Epithelial cell of proximal tubule (primary cell): ENCODE measurements at places on chromosomes 2 and 18. TPM values are rescaled to one million over a fixed set of nuclear protein-coding genes. Genes with fewer than 3 reads are reported as not detected.

DNA sequence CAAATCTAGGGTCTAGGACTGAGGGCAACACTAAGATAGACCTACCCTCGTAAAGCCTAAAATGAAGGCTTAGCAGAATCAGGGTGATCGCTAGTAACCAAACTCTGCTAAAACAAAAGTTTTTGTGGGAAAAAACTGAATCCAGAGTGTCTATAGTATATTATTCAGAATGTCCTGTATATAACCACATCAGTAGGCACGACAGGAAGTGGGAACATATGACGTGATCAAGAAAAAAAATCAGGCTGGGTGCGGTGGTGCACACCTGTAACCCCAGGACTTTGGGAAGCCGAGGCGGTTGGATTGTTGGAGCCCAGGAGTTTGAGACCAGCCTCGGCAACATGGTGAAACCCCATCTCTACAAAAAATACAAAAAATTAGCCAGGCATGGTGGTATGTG, 106.1 kb downstream of the UGGT1 start:
- DNase-seq: no peak

- no peak for DNase-seq
Observed at GRCh38 chr2:19542796-19543662, 184.6 kb upstream of the OSR1 start.

- no peak for DNase-seq
Observed at GRCh38 chr2:239930871-239931771, 94.0 kb downstream of the NDUFA10 start.

DNA sequence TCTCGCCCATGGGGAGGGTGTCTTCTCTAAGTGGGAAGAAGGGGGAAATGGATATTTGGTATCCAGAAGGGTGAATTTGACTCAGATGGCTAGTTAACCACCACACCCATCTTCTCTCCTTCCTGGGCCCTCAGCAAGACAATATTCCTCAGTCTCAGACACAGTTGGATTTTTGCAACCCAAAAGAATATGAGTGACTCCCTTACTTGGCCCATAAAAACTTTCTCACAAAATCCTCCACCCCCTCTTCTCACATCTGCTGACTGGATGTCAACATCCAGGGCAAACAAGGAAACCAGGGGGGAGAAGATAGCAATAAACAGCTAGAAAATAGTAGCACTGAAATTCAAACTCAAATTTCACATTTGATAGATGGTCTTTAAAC, 35.3 kb upstream of the GCC2 start:
- no peak for DNase-seq

OTOS gene
- not detected in 2 replicates for total RNA-seq

- no peak for DNase-seq
Observed at GRCh38 chr2:58122040-58122439, 75.4 kb downstream of the VRK2 start.
